A172 (cell line): ENCODE measurements at places on chromosomes 4 and X.

DNA sequence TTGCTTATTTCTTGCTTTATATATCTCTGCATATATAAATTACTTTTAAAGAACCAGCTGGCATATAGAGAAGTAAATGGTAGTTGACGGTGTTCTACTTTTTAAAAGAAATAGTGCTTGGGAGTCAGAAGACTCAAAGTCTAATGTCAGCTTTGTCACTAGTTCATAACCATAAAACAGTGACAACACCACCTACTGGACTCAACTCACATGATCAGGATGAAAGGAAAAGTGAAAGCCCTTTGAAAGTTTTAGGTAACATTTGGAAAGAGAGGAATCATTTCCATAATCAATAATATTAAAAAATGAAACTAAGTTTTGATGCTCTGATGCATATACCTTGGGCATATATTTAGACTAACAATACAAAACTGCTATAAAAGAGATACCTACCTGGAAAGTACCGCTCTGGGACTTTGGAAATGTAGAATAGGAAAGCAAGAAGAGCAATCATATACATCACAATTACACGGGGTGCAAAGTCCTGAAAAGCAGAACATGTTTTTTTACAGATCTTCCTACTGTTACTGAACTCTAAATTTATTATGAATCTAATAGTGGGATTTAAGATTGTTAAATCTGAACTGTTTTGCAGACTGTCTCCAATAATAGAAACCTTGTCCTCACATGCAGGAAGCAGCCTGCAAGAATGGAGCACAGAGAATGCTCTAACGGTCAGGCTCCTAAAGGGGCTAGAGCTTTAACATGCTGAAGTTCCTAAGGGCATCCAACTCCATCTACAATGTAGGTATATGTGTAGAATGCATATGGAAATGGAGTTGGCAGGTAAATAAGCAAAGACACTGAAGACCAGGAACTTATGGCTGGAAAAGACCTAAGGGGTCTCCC, 15.6 kb downstream of the PAQR3 start:
- no peak for DNase-seq

DNA sequence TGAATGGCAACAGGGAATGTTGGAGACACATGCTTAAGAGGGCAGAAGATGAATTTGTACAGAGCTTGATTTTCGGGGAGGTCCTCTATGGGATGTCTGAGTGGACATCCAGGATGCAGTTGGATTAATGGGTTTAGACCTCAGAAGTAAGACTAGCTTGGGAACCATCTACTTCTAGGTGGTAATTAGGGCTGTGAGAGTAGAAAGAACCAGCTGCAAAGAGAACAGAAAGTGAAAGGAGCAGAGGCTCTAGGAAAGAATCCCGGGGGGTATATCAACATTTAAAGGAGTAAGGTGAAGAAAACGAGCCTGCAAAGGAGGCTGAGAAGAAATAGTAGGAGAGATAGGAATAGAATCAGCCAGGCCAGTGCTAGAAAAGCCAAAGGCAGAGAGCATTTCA, 29.0 kb upstream of the NKRF start:
- no peak for DNase-seq

DNA sequence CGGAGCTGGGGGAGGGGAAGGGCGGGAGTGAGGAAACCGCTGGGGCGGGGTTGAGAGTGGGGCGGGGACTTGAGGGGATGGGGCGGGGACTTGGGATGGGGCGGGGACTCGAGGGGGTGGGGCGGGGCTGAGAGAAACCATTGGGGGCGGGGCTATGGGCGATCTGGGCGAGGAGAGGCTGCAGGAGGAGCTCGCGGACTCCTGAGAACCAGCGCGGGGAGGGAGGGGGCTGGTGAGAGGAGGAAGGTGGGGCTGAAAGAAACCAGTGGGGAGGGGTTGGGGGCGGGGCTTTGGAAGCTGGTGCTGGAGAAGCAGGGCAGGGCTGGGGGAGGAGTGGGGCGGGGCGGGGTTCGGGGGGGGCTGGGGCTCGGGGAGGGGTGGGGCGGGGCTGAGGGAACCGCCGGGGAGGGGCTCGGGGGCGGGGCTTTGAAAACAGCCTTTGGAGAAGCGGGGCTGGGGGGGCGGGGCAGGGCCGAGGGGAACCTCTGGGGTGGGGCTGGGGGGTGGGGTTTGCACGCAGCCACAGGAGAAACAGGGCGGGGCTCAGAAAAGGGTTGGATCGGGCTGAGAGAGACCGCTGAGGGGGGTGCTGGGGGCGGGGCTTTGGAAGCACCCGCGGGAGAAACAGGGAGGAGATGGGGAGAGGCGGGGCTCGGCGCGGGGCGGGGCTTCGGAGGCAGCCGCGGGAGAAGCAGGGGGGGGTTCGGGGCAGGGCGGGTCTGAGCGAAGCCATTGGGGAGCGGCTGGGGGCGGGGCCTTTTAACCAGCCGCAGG, 777 bp upstream of the EOLA2 start:
- peak; percentile 89 for DNase-seq

- DNase-seq, result peak; percentile 52
Measured at GRCh38 chrX:53686151-53686885, at the start of gene HUWE1. Gene HUWE1 (minus strand): TSS chrX:53686719. CDS start chrX:53654107, 32,612 bp downstream.

- DNase-seq, result no peak
Measured at GRCh38 chr4:62366939-62367338, 1166.8 kb downstream of the ADGRL3 start.

- no peak for DNase-seq
Measured at GRCh38 chr4:177265729-177266128, 43.9 kb upstream of the NEIL3 start.

GRCh38 chr4:31290836-31291235, 570.7 kb downstream of the PCDH7 start:
- DNase-seq, result no peak

DNA sequence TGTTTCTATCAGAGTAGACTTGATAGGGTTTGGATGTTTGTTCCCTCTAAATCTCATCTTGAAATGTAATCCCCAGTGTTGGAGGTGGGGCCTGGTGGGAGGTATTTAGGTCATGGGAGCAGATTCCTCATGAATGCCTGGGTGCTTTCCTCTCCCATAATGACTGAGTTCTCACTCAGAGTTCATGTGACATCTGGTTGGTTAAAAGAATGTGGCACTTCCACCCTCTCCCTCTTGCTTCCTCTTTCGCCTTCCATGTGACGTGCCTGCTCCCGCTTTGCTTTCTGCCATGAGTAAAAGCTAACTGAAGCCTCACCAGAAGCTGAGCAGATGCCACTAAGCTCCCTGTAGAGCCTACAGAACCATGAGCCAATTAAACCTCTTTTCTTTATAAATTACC, 47.3 kb upstream of the SRPX start:
- DNase-seq, result no peak

DNA sequence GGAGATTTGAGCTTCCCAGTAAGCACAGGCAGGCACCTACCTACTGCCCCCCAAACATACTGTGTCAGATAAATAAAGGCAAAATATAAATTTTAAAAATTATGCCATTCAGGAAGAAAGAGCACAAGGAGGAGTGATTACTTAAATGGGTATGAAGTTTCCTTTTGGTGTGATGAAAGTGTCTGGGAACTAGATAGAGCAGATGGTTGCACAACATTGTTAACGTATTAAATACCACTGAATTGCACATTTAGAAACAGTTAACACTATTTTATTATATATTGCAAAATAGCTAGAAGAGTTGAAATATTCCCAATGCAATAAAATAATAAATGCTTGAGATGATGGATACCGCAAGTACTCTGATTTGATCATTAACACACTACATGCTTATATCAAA, 374.7 kb upstream of the FGF13 start:
- no peak for DNase-seq

- no peak for DNase-seq
Measured at GRCh38 chr4:6663596-6664393, 23.3 kb downstream of the MRFAP1 start.

DNA sequence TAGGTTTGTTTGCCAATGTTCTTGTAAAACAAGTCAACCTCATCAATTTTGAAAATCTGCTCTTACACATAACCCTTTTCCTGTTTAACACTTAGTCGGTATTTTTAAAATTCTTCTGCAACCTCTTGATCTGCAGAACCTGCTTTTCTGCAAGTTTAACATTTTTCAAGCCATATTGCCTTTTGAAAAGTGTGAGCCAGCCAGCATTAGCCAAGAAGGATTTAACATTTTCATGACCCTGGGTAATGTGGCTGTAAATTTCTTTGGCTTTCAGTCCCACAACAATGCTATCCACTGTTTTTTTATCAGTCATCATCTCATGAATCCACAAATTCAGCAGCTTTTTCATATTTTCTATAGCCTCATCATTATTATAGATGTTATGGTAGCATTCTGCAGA, 956.5 kb downstream of the FAT4 start:
- DNase-seq, result no peak

DNA sequence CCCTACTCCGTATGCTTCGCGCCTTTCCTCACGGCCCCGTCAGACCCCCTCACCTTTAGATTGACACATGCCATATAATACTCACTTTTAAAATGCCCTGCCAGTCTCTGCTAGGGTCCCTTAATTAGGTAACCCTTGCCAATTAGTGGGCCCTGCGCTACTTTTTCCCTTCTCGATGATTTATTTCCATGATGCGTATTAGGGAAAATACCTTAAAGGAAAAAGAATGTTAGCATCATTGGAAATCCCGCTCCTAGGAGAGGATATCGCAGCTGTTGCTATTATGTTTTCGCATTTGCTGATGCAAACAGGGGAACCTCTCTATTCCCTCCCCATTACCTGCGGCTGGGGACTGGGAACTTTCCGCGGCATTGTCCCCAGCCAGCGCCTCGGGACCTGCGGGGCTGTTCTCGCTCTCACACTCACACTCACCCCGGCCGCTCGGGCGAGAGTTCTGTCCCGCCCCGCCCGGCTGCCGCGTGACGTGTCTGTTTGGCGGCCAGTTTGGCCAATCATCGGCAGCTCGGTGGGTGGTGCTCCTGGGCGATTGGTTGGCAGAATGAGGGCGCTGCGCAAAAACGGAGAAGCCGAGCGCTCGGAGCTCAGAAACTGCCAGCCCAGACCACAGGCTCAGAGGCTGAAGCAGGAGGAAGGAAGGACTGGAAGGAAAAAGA, at the start of gene PCDH10:
Gene PCDH10, plus strand, starts transcription at position 605 of the 674 bp plus-strand sequence. CDS start 847 bp downstream, outside the sequence.
- DNase-seq, result peak; percentile 83

- peak; percentile 59 for DNase-seq
Measured at GRCh38 chrX:154748712-154749339, 2.1 kb downstream of the GAB3 start.

GRCh38 chr4:24482871-24483270, 101.5 kb downstream of the DHX15 start:
- DNase-seq, result no peak

GRCh38 chrX:16208601-16209000, 41.3 kb downstream of the MAGEB17 start:
- DNase-seq, result no peak

GRCh38 chrX:8841911-8842310, 40.7 kb upstream of the FAM9A start:
- peak; percentile 30 for DNase-seq

DNA sequence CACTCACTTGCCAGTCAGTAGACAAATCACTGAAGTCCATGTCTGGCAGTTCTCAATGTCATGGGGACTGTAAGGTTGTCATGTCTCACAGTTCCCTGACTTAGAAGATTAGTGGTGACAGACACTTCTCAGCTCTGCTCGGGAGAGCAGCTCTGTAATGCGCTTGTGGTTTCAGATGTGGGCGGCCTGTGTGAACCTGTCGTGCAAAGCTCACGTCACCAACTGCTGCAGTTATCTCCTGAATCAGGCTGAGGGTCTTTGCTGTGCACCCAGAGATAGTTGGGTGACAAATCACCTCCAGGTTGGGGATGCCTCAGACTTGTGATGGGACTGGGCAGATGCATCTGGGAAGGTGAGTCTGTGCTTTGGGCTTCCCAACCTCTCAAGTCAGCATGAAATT, at the start of gene IL9R:
Gene IL9R, plus strand, starts transcription at position 261 of the 400 bp plus-strand sequence. Its CDS starts 64 bp downstream, at position 325.
- DNase-seq, result no peak

DNA sequence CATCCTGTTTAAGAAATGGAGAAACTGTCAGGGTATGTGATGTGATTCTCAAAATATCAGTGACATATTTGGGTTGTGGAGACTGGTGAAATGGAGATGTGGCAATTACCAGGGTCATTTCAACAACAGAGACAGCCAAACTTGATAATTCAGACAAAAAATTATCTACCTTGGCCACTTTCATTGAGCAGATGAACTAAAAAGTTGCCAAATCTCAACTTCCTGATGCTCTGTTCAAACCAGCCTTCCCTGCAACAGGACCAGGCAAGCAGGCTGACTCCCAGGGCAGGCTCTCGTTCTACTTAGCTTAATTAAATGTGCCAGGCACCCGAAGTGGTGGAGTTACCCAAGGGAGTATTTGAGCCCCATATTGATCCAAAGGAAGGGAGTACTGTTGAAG, 199.6 kb downstream of the AFF2 start:
- DNase-seq, result no peak

DNA sequence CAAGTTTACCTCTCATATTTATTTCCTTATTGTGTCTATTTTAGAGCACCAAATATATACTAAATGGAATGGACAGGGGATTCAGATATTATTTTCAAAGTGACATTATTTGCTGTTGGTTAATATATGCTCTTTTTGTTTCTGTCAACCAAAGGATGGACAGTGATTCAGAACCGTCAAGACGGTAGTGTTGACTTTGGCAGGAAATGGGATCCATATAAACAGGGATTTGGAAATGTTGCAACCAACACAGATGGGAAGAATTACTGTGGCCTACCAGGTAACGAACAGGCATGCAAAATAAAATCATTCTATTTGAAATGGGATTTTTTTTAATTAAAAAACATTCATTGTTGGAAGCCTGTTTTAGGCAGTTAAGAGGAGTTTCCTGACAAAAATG, 6.2 kb downstream of the FGB start:
- DNase-seq, result no peak

DNA sequence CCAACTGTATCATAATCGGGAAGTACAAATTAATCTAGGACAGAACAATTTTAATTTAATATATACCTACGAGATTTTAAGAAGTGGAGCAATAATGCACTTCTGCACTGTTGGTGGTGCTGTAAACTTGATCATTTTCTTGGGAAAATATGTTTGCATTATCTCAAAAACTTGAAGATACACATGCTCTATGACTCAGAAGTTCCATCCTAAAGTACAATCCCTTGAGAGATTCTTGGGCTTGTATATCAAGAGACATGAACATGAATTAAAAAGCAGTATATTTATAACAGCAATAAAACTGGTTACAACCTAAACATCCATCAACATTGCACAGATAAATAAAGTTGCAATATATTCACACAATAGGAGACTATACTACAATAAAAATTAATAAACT, 168.8 kb downstream of the CLCN4 start:
- DNase-seq, result peak; percentile 3

GRCh38 chrX:68060506-68061205, 372.6 kb downstream of the OPHN1 start:
- peak; percentile 5 for DNase-seq

DNA sequence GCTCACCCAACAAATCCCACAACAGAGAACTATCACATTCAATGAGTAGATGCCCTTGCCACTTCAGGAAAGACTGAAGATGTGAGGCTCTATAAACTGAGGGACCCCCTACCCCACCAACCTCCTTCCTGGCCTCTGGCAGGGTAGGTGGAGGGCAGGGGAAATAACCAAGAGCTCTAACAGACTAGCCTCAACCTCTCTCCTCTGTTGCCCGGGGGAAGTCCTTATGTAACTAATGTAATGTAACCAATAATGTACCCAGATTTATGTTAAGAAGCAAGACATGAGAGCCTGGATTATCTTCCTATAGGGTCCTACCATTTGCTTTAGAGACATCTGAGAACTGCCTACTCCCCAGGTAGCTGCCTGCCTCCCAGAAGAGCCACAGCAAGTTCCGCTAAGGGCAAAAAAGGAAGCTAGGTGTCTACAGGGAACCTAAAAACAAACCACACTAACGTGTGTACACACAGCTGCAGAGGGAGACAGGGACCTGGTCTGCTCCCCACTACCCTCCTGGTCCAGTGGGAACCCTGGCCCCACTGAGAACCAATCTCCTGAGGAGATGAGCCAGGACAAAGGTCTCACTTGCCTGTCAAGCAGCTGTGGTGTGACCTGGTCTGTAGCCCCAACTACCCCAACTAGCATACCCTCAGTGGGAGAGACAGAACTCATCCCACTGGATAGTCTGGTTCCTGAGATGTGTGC, 17.7 kb downstream of the OTUD5 start:
- DNase-seq, result no peak
